ENCODE measurements at places on chromosomes 12 and 14. TPM values are rescaled to one million over a fixed set of nuclear protein-coding genes. Genes with fewer than 3 reads are reported as not detected.
A peak's percentile ranks its signal among the peaks of the same experiment; 100 is the strongest.

DNA sequence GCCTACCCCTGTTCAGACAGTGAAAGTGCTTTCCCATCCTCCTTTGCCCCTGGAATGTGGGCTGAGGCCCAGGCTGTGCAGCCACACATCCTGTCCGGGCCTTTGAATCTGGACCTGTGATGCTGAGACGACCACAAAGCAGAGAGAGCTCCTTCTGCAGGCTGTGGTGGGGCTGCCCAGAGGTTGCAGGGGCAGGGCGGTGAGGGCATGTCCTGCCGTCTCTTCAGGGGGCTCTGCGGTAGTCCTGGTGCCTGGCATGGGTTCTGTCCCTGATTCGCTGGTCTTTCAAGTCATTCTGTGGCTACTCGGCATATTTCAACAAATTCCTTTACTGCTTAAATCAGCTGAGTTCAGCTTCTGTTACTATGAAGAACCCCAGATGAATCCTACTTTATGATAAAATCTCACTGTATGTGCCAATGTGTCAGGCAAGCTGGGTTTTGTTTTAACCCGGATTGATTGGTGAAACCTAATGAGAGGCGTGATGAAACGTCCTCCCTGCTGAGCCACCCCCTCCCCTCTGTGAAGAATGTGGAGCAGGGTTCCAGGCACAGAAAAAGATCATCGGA is 63.4 kb upstream of the DICER1 start:
- no peak for DNase-seq

GRCh38 chr14:88590173-88590572 is 27.3 kb downstream of the ZC3H14 start:
- no peak for DNase-seq

DNA sequence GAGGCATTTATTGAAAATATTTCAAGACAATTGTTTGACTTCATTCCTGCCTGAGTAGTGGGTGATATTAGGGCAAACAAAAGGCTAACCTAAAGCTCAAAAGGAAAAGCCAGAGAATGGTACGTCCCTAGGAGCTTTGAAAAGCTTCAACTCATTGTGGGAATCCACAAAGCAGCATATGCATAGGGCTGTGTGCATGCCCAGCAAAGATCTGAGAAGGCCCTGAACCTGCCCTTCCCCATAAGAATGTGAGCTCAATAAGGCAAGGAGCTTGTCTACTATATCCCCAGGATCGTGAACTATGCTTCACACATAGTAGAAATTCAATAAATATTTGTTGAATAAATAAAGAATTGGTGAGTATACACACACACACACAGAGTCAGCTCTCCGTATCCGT is 19.1 kb upstream of the RAD52 start:
- no peak for DNase-seq

DNA sequence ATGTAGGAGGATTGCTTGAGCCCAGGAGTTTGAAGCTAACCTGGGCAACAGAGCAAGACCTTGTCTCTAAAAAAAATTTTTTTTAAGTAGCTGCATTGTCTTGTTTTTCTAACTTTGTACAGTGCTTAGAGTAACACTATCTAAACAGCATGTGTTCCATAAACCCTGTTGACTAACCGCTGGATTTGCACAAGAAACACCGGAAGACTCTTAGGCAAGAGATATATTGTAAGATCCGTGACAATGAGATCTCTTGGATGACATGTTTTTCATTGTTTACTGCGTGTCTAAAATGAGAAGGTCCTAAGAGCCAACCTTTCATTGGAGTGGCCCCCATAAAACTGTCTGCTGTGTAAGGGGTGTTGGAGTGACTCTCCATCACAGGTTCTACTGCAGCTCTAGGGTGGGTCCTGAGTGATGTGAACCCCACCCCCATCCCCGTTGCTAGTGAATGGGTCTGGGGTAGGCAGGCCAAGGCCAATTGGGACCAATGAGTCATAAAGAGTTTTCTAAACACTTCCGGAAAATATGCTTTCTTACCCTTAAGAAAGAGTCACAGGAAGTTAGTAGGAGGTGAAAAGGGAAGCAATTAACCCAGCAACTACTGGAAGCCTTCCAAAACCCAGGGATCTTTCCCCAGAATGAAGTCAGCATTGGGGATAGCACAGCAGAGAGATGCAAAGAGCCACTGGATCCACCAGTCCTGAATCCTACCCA is 24.3 kb upstream of the PCNX1 start:
- peak; percentile 78 for DNase-seq

- DNase-seq, result no peak
These were observed 29.7 kb downstream of the CHGA start for GRCh38 chr14:92952481-92953298.

DNA sequence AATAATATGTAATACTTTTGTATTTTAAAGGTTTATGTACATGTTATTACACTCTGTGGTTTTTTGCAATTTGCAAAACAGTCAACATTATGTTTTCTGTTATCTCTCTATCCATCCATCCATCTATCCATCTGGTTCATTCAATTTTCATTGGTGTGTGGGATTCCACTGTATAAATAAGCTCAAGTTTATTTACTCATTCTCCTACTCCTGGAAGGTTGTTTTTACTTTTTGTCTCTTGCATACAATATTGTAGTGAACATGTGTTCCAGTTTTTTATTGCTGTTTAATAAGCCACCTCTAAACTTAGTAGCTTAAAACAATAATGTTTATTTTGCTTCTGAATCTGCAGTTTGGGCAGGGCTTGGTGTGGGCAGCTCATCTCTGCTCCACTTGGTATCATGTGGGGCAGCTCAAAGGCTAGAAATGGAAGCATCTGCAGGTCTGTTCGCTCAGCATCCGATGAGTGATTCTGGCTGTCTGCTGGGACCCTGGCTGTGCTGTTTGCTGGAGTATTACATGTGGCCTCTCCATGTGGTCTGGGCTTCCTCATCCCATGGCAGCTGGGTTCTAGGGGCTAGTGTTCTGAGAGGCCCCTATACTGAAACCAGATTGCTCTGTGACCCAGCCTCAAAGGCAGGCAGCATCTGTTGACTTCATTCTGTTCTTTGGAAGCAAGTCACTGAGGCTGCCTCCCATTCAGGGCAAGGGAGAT is 98.8 kb downstream of the SLC25A47 start:
- DNase-seq, result no peak

DNA sequence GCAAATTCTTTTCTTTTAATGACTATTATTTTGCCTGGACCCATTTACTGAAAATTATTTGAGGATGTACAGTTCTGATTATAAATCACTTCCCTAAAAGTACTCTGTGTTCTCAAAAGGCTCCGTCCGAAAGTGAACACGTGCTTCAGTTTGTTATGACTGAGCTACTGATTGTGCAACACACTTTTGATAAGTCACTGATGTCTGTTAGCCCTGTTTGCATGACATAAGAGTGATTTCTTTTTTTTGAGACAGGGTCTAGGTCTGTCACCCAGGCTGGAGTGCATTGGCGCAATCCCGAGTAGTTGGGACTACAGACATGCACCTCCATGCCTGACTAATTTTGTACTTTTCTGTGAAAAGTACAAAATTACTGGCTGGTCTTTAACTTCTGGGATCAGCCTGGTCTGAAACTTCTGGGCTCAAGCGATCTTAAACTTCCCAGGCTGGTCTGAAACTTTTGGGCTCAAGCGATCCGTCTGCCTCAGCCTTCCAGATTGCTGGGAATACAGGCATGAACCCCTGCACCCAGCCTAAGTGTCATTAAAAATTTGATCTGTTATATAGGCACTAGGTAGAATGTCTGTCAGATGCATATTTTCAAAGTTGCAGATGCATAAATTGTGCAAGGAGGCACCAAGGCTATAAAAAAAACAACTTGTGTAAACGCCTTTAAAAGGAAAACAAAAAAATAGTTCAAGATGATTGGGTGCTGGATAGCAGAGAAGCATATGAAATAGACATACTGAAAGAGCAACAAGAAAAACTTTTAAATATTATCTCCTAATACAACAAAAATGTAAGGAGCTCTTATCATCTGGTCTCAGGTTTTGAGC is 111.5 kb downstream of the SRGAP1 start:
- DNase-seq, result peak; percentile 53

- DNase-seq, result peak; percentile 27
These were observed 1.1 kb downstream of the DCTN2 start for GRCh38 chr12:57545809-57546437.

GRCh38 chr12:118361889-118362288 is 10.8 kb downstream of the TAOK3 start:
- no peak for DNase-seq

- no peak for DNase-seq
These were observed 149.0 kb downstream of the KITLG start for GRCh38 chr12:88431246-88431645.

DNA sequence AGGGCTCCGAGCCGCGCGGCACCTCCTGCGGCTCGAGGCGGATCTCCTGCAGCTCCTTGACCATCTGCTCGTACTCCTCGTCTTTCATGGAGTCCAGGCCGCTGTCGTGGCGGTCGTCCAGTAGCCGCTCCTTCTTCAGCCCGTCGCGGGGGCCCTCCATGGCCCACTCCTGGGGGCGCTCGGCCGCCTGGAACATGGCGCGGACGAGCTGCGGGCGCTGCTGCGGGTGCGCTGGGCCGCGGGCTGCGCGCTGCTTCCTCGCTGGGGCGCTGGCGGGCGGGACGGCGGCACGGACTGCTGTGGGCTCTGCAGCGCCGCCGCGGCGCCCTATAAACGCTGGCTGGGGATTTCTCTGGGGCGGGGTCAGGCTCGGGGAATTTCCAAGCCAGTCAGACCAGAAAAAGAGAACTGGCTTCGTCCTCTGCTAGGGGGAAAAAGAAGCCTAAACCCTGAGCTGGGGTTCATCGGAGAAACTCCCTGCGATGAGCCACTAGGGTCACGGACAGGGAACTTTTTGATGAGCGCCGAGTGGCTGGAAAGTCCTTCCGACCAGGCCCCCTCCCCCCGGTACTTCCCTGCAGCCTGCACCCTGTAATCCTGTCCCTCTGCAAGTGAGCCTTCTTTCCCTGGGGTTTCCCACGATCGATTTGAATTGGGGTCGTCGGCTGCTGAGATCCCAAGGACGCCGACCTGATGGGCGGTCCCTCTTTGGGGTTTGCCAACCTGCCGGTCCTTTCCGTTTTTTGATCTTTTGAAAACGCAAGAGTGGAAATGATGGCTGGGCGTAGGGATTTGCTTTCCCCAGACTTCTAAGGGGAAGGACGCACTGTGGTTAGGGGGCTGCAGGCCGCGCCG is at the start of gene NFKBIA:
Gene NFKBIA, minus strand, starts transcription at position 301 of the 855 bp plus-strand sequence. Its CDS starts 105 bp downstream, at position 196.
- peak; percentile 92 for DNase-seq

DNA sequence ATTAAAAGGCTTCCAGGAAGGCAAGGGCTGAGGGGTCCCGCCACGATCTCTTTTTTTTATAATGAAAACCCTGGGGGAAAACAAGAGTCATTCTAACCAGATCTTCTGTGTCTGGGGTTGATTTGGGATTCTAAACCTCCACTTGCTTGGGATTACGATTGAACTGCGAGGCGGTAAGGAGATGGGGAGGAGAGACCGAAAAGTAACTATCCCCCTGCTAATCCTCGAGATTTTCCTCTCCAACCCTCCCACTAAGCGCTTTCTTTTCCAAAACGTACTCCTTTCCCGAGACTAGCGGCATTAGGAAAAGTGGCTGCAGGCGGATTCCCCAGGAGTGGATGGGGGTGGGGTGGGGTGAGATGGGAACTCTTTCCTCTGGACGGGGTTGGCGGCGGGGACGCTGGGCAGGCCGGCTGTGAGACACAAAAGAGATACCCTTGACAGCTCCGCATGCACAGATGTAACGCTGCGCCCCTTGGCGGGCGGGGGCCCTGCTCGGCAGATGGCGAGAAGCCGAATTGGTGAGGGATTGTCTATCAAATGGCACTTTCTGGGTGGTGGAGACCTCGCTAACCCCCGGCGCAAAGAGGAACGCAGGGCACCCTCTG is 830 bp upstream of the SRRM4 start:
- DNase-seq, result no peak

GRCh38 chr12:111753144-111753881 is 13.4 kb upstream of the ALDH2 start:
- peak; percentile 78 for DNase-seq

- no peak for DNase-seq
These were observed 77.8 kb downstream of the ANKS1B start for GRCh38 chr12:99906786-99907579.

DNA sequence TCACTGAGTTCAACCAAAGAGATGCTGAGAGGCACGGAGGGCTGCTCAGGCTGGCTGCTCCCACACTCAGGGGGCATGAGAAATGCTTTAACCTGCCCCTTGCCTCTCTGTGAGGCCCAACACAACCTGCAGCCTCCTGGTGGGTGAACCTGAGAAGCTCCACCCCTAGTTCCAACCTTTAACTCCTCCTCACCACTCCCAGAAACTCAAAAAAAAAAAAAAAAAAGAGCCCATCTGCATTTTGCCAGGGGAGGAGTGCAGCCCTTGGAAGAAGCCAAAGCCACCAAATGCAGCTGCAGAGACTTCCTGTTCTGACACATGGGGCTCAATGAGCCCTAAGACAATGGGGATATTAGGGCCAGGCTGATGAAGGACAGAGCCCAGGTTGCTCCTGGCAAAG is 8.9 kb downstream of the KRT4 start:
- DNase-seq, result no peak

GRCh38 chr12:57620245-57620935 is 9.2 kb downstream of the ARHGEF25 start:
- DNase-seq, result no peak

DNA sequence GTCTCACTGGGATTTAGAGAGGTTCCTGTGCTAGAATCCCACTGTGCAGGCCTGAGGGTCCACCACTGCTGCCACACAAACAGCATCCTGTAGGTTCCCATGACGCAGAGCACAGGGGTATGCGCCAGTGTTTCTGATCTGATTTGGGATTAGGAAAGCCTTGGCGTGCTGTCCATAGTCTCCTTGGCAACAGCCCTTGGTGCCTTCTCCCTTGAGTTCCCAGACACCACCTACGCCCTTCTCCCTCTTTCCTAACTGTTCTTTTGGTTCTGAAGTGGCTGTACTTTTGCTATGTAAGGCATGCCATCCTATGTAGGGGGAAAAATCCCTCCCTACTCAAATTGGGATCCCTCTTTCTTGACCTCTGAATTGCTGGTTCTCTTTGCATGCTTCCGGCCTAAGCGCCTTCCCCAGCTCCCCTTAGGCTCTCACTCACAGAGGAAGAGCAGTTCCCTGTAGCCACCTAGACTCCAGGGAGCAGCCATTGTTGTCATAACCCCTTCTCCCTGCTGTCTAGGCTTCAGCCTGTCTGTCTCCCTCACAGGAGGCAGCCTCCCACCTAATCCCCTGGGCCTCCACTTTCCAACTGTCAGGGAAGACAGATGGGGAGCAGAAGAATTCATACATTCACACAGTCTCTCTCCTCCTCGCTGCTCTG is 14.8 kb upstream of the RIC8B start:
- DNase-seq, result no peak

GRCh38 chr14:97177016-97177415 is 379.8 kb downstream of the VRK1 start:
- DNase-seq, result no peak

GRCh38 chr12:93502802-93503623 is 35.7 kb downstream of the MRPL42 start:
- DNase-seq, result peak; percentile 65

- peak; percentile 29 for DNase-seq
These were observed 11.2 kb downstream of the BCAT1 start for GRCh38 chr12:24937553-24938244.

The ETFRF1 gene
- 11.7 TPM for total RNA-seq

The CCDC196 gene
- not detected for total RNA-seq

The SART3 gene
- total RNA-seq, result 84.1 TPM

Measured in lung microvascular endothelial cell (primary cell).